ENCODE measurements at places on chromosomes 1 and 21. TPM values are rescaled to one million over a fixed set of nuclear protein-coding genes. Genes with fewer than 3 reads are reported as not detected.

WLS gene
- 42.2 TPM for total RNA-seq

REN gene
- total RNA-seq: 3.7 TPM

GRCh38 chr1:152029144-152029928 is 7.5 kb downstream of the S100A11 start:
- no peak overlapping the region for H3K4me3 ChIP-seq
- no peak for DNase-seq
- H3K27ac ChIP-seq: no peak overlapping the region
- H3K27me3 ChIP-seq: no peaks in the 10 kb centered on the region
- H3K36me3 ChIP-seq: no peaks in the 10 kb centered on the region

PRDM2 gene
- 72.4 TPM for total RNA-seq

- no peaks in the 10 kb centered on the region for H3K27me3 ChIP-seq
- no peak overlapping the region for H3K4me3 ChIP-seq
- no peaks in the 10 kb centered on the region for H3K4me1 ChIP-seq
Observed at GRCh38 chr21:45279446-45280177, 8.1 kb downstream of the POFUT2 start.

HSPB7 gene
- total RNA-seq: 1.9 TPM

TLR5 gene
- 38.8 TPM for total RNA-seq

ADCY10 gene
- total RNA-seq: 0.10 TPM

CHODL gene
- 0.35 TPM for total RNA-seq

DNA sequence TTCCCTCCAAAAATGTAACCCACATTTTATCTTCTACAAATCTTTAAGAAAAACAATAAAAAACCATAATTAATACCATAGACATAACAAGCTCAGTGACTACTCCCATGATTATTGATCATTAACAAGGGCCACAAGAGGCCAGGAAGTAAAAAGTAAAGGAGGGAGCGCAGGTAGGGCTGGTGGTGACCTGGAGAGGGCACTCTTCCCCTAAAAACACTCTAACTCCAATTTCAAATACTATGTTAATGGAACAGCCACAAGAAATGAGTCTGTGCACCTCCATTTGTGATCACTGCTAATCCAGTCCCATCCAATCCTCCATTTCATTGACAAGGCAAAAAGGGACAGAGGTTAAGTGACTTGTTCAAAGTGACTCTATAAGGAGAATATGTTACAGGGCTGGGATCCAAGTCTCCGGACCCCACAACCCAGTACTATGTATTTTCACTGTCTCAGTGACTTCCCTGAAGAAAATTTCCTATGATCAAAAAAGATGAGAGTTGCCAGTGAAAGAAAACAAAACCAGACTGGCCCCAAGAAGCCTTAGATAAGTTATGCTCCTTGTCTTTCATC is 41.2 kb upstream of the CFAP298 start:
- H3K4me1 ChIP-seq: no peaks in the 10 kb centered on the region
- no peaks in the 10 kb centered on the region for H3K36me3 ChIP-seq
- H3K4me3 ChIP-seq: no peak overlapping the region
- DNase-seq: no peak
- no peak overlapping the region for H3K27ac ChIP-seq
